ENCODE measurements at places on chromosomes 6 and 20. TPM values are rescaled to one million over a fixed set of nuclear protein-coding genes. Genes with fewer than 3 reads are reported as not detected.

GRCh38 chr6:135128268-135128914, 52.7 kb upstream of the MYB start:
- DNase-seq, result no peak

DNA sequence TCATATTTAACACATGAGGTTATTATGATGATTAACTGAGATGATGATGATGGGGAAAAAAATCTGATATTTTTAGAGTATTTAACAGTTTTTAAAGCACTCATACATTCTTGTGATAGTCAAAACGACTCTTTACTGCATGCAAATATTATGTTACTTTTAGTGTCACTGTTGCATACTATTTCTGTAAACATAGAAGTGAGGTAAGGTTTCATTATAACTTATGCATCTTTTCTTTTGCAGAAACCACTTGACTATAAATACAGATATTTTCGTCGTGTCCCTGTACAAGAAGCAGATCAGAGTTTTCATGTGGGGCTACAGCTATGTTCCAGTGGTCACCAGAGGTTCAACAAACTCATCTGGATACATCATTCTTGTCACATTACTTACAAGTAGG, 30.1 kb downstream of the FBXO9 start:
- DNase-seq, result no peak

DNA sequence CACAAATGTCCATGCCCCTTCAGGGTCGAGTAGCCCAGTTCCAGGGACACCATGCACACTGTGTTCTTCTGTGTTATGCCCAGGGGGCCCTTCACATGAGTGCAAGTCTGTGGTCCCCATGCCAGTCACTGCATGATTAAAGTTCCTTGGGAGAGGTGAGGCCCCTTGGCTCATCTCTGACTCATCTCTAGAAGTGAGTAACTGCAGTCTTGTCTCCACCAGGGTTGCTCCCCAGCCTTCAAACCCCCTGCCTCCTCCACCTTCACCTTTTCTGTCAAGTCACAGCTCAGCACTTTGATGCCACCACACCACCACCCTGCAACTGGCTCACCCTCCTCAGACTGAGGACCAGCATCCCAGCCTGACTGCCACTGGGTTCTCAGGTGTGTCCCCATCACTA, 161.7 kb downstream of the UNC5CL start:
- DNase-seq, result no peak

Gene FABP7
- not detected for polyA plus RNA-seq

DNA sequence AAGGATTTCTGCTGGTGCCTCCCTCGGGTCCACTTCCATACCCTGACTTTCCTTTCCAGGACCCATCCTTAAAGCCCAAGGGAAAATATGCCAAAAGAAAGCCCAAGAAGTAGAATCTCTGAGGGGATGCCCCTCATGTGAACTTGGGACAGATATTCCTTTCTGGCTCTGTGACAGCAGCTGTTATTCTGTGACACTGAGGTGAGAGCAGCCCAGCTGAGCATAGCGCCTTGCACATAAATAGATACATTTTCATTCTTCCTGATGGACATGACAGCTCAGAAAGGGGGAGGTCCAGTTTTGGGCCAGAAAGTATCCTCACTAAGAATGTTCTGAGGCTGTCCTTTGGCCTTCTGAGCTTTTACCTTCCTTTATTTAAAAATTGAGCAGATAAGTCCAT, 353.2 kb downstream of the SAMD5 start:
- no peak for DNase-seq

- no peak for DNase-seq
These were observed 7.5 kb upstream of the BFSP1 start for GRCh38 chr20:17538517-17539170.

DNA sequence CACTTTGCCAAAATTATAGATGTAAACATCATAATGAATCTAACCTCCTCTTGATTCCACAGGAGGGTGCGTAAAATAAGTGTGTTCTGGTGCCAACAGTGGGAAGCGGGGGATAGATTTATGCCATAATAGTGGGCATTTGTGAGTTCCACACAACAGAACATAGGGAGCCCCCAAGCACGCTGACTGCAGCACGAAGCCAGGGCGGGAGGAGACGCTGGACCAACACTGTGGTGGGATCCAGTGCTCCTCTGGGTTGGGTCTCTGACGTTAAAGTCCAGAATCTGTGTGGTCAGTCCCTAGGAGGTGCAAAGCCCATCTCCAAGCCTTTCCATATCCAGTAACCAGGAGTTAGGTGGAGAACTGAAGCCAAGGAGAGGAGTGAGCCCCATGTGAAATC, 1.8 kb upstream of the TTLL2 start:
- DNase-seq, result no peak

GRCh38 chr6:42257614-42258013, 40.0 kb upstream of the MRPS10 start:
- DNase-seq, result no peak

Gene MDFI
- not detected for polyA plus RNA-seq

- no peak for DNase-seq
These were observed 391.8 kb upstream of the SOX4 start for GRCh38 chr6:21201637-21202350.

Gene FLRT3
- not detected for polyA plus RNA-seq

DNA sequence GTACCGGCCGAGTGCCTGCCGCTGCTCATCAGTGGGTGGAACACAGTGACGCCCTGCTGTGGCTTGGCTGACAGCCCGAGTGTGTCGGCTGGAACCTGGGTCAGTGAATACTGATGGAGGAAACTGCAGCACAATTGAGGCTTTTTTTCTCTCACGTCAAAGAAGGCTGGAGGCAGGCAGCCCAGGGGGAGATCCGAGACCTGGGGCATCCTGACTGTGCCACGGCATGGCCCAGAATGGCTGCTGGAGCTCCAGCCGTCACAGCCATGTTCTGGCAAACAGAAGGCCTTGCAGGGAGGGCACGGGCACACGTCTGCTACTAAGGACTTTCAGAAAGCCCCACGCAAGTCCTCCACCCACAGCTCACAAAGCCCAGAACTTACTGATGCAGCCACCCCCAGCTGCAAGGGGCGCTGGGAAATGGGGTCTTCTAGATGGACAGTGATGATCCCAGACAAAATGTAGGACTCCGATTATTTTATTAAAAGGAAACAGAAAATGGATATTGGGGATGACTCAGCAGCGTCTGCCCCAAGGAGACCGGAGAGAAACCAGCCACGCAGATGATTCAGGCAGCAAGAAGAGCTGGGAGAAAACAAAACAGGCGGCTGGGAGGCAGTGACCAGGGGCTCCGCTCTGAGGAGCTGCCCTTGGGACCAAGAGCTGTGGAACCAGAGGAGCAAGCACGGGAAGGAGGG, 140.0 kb downstream of the TAF4 start:
- peak; percentile 50 for DNase-seq

DNA sequence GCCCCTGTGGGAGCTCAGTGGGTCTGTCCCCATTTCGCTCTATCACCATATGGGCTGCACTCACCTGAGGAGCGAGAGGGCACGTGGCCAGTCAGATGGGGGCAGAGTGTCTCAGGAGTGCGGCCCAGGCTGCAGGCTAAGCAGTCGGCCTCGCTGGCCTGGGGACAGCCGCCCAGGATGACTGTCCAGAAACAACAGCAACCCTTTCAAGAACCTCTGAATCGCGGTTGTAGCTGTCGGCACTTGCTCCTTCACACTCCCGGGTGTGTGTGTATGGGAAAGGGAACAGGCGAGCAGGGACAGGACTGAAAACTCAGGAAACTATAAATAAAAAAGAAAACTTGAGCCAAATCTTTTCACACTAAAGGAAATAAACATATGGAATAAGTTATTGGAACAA, 63.1 kb downstream of the TFAP2A start:
- DNase-seq, result no peak

DNA sequence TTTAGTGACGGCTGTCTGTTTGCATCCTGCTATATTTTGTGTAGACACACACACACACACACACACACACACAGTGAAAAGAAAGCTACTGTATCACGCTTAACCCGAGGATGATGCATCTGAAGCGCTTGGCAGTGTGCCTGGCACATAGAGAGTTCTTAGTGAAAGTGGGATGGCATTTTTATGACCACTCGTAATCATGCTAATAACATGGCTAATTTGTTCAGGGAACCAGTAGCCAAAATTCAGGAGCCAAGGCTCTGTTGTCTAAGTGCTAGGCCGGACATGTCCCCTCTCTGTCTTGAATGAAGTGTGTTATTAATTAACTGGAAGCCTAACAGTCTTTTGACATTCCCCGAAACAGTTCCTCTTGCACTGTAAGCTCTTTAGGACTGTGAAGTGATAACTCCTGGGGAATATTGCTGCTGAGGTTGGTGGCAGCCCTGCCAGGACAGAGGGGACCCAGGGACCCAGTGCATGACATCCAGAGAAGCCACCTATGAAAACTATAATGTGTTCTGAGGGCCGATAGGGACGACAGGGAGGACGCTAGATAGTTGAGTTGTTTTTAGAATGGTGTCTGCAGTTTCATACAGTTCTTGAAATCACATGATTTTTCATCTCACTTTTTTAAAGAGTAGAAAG, 45.0 kb upstream of the IRF4 start:
- DNase-seq, result no peak

- no peak for DNase-seq
These were observed 36.0 kb downstream of the PIM1 start for GRCh38 chr6:37205997-37206340.

Gene SRC
- 4.8 TPM for polyA plus RNA-seq

- DNase-seq, result no peak
These were observed 65.3 kb downstream of the NRSN1 start for GRCh38 chr6:24191346-24191745.

GRCh38 chr20:63235399-63235983, at the start of gene BIRC7:
Gene BIRC7, plus strand, starts transcription at chr20:63235905. Its CDS starts 192 bp downstream, at chr20:63236097.
- DNase-seq, result peak; percentile 46

Gene RXRB
- polyA plus RNA-seq, result 35.5 TPM

DNA sequence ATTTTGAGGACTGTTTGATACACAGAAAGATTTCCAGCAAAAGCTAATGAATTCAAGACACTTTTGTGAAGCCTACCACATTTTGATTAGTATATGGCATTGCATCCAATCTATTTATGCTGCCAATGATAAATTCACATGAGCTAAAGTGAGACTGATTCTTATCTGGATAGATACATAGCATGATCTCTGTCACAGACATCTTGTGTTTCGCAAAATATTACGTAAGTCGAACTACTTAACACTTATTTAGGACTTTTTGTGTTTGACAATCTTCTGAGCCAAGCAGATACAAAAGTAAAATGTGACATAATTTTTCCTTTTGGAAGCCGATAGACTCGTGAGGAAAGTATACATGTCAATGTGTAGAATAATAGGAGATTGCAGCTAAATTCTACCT, 251.6 kb downstream of the HACE1 start:
- DNase-seq, result no peak

- DNase-seq, result no peak
These were observed 34.9 kb downstream of the GPLD1 start for GRCh38 chr6:24454452-24454851.

DNA sequence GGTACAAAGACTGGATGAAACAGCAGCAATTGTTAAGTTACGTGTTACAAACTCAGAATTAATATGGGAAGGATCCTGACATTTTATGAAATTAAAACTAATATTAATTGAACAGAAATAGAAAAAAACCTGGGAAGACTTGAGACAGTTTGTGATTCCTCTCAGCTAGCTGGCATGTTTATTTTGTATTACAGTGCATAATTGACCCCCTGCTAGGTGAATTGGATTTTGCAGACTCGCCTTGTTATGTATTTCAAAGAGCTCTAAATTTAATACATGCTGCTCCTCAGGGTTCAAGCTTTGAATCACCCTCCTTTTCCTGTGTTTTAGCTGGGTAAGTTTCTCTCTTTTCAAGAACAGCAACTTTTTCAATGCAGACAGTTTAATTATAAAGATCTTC, 339.4 kb downstream of the PLCB1 start:
- DNase-seq, result no peak

GRCh38 chr6:33093855-33094254, 18.1 kb downstream of the HLA-DPB1 start:
- no peak for DNase-seq

GRCh38 chr6:11551053-11551452, 13.5 kb downstream of the TMEM170B start:
- DNase-seq, result no peak

DNA sequence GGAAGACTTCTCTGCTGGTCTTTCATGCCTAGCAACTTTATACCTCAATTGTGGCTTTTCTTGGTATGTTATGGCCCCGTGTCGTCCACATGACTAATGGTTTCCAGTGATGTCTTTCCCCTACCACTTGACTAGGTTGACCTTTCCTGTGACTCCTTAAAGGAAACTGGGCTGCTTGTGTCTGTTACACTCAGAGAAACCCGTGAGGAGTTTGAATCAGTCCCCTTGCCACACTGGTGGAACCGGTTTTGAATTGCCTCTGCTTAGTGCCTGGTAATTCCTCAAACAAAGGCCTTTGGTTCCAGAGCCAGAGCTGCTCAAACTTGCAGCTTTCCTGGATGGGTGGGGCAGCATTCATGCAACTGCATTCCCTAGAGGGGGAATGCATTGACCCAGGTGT, 21.9 kb downstream of the ECT2L start:
- DNase-seq, result no peak

Gene BTN1A1
- polyA plus RNA-seq, result not detected

- no peak for DNase-seq
These were observed 230.7 kb downstream of the NFATC2 start for GRCh38 chr20:51311636-51312479.

- DNase-seq, result no peak
These were observed 81.4 kb downstream of the LAMP5 start for GRCh38 chr20:9595763-9596162.

GRCh38 chr20:46562373-46563169, 12.1 kb upstream of the OCSTAMP start:
- peak; percentile 81 for DNase-seq

- DNase-seq, result no peak
These were observed 1.2 kb upstream of the UFL1 start for GRCh38 chr6:96520171-96521115.

DNA sequence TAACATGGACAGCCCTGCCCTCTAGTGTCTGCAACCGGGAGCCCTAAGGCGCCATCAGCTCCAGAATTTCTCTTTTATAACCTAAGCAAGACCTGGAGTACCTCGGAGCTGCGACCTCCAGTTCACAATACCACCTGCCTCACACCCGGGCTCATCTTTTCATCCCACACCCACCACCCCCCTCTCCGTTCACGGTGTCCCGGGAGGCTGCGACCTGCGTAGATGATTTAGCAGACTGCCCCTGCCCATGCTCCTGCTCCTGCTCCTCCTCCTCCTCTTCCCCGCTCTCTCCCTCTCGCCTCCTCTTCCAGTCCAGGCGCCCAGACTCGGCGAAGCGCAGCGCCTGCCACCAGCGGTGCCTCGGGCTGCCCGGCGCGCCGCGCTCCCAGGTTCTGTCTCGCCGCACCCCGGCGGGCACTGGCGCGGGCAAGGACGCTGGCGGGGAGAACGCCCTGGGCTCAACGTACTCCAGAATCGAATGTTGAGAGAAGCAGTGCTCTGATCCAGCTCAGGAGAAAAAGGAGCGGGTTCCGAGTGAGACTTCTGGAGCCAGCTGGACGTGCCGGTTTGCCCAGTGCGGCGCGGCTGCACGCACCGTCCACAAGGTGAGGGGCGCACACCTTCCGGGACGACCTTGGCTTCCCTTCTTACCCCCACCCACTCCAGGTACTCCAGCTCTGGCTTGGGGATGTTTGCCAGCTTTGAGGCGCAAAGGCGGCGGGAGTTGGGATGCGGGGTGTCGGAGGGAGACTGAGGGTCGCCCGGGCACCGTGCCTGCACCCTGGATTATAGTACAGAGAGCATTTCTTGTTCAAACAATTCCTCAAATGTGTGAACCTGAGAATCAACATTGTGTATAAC, at the start of gene HTR1E:
HTR1E (plus strand) TSS at position 310 of the 861 bp plus-strand sequence. CDS start 77,807 bp downstream, outside the sequence.
- DNase-seq, result peak; percentile 51

Gene SRMS
- not detected for polyA plus RNA-seq

Gene TPD52L2
- polyA plus RNA-seq, result 99.5 TPM

Gene BNIP5
- polyA plus RNA-seq, result not detected

- DNase-seq, result no peak
These were observed 73.7 kb downstream of the FARS2 start for GRCh38 chr6:5335020-5335419.

All from K562 (cell line).